ENCODE measurements at places on chromosomes 1 and 21.

- DNase-seq: no peak
Observed at GRCh38 chr1:55503663-55504305, 288.6 kb upstream of the USP24 start.

DNA sequence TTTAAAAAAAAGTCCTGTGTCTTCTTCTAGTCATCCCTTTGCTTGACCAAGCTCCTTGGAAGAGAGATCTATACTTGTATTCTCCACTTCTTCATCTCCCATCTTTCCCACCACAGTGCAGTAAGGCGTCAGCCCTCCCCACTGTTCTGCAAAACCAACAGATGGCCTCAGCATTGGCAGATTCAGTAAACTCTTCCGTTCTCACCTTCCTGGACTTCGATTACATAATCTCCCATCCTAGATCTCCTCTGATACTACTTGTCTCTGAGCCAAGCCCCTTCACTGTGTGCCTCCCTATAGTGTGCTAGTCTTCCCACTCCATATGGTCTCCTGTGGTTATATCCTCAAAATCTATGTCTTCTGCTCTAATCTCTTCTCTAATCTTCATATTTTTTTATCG, 1.6 kb upstream of the COLGALT2 start:
- DNase-seq: no peak

DNA sequence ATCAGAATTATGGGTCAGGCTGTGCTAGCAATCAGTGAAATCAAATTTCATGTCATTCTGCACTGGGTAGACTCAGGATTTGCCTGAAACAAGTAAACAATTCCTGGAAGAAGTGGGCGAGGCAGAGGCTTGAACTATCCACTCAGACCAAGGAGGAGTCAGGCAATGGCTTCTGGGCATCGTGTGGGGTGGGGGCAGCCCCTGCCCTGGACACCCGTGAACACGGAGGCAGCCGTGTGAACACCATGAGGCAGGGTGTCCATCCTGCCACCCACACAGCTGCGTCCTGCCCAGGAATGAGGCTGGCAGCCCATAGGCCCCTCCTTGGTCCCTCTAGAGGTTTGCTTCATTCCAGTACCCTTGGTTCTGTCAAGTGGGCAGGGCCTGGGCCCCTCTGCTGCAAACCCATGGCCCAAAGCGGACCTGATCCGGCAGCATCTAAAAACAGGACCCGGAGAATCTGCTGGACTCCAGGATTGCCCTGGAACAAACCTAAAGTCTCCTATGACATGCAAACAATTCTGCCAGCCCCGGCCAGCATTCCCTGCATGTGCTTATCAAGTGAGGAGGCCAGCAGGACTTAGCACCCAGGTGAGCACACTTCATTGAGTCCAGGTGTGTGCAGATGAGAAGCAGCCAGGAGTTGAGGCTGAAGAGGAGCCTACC, 69.5 kb downstream of the PDE9A start:
- no peak for DNase-seq

DNA sequence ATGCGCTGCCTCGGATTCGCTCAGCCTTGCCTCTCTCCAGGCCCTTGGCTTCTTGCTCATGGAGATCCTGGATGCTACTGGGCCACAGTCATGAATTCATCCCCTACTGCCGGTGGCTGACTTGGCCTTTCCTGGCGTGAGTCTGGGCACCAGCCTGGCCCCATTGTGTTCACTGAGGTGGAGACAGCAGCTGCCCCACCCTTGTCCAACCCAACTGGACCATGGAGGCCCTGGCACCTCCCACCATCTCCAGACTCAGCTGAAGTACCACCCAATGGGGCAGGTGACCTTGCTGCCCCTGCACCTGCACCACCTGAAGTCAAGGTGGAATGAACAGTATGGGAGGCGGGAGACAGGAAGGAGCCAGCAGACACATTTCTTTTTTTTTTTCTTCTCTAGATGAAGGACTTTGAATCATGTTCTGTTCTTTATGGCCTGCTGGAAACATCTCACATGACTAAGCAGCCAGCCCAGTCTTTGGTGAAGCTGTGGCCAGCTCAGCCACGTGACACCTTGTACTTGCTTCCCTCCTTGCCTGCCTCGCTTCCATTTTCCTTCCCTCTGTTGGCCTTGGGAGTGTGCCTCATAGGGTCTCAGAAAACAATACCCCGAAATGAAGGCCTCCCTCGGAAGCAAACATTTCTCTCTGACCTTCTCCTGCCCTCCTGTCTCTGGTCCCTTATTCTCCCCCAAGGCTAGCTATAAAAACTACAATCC, 3.8 kb upstream of the SLC30A2 start:
- no peak for DNase-seq

- DNase-seq: peak; percentile 17
Observed at GRCh38 chr1:242147096-242147976, 148.4 kb upstream of the MAP1LC3C start.

- DNase-seq: peak; percentile 63
Observed at GRCh38 chr1:94873520-94874351, 53.2 kb downstream of the CNN3 start.

DNA sequence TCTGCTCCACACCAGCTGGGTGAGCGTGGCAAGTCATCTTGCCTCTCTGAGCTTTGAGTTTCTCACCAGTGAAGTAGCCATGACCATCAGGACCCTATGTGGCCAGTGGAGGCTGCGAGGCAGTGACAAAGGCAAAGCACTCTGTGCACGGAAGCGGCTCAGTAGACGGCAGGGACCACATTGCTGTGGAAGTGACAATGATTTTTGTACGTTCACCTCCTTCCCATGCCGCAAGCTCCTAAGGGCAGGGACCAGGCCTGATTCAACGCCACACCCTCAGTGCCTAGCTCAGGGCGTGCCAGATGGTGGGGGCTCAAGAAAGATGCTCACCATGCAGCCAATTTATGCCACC, 210.5 kb downstream of the MATN1 start:
- DNase-seq: no peak

- no peak for DNase-seq
Observed at GRCh38 chr1:229479660-229480399, 28.3 kb downstream of the NUP133 start.

DNA sequence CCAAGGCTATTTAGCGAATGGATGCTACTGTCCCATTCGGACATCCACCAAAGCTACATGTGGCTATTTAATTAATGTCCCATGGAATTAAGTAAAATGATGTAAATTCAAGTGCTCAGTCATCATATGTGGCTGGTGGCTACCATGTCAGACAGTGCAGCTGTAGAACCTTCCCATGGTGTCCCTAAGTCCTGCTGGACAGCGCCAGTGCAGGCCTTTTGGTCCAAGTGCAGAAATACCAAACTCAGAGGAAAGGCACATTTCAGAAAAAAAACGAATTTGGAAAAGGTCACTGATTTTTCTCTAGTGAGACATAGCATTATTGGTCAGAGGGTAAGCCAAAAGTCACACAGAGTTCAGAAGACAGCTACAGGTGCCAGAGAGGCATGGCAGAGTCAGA, 17.6 kb downstream of the TMPRSS2 start:
- DNase-seq: no peak

- DNase-seq: no peak
Observed at GRCh38 chr1:48917070-48917454, 140.4 kb upstream of the BEND5 start.

DNA sequence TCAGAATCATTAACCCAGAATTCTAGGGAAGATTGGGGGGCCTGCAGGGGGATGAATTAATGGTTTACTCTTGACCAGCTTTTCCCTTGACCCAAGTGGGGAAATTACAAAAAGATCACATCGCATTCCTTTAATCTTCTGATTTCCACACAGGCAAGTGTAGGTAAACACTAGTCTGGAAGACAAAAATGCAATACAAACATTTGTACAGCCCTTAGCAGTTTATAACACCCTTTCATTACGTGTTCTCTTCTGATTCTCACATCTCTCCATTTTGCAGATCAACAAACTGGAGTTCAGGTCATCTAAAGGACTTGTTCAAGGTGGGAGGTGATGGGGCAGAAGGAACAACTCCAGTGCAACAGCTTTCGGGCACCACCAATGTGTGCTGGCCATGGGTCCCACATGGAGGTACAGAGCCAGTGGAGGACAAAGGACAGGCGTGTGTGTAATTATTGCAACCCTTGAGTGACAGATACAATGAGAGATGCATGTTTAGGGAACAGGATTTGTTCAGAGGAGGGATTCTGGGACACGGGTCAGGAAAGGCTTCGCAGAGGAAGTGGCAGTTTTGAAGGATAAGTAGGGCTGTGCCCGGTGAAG, 20.4 kb downstream of the ATF3 start:
- no peak for DNase-seq

- DNase-seq: peak; percentile 67
Observed at GRCh38 chr21:34510148-34511142, 1.6 kb downstream of the KCNE1 start.

DNA sequence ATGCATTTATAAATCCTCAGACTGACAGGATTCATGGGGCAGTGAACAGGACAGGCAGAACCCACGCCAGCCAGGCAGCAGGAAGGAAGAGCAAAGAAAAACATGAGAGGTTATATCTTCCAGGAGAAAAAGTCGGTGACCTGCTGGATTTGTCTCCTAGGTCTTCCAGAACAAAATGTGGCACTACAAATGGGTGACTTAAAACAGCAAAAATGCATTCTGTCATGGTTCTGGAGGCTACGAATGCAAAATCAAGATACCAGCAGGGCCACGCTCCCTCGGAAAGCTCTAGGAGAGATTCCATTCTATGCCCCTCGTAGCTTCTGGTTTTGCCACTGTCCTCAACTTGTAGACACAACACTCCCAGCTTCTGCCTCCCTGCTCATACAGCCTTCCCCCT, 63.4 kb downstream of the PSMG1 start:
- DNase-seq: no peak

DNA sequence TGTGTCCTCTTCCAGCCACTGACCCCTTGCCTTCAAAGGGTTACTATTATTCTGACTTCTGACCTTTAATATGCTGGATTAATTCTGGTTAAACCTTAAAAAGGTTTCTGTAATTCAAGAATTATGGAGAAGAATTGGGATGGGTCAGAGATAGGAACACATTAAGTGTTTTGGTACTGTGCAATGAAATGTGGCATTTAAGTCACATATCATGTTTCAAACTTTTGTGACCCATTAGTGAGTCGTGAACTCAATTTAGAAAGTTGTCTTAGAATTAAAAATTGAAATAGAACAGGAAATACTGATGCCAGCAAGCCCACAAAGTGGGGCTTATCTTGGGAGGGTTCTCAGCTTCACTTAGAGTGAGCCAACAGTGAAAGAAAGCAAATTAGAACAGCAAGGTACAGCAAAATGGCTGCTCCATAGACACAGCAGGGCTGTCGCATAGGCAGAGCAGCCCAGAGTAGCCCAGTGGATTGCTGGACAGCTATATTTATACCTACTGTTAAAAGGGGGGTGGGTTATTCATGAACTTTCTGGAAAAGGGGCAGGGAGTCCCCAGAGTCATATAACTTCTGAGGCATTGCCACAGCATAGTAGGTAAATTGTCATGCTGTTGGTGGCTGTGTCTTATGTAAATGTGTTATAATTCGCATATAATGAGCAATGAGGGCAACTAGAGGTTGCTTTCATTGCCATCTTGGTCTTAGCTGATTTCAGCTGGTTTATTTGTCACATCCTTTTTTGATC, 10.5 kb downstream of the SCP2 start:
- DNase-seq: no peak

- DNase-seq: peak; percentile 43
Observed at GRCh38 chr1:156464335-156464734, 36.2 kb downstream of the MEF2D start.

DNA sequence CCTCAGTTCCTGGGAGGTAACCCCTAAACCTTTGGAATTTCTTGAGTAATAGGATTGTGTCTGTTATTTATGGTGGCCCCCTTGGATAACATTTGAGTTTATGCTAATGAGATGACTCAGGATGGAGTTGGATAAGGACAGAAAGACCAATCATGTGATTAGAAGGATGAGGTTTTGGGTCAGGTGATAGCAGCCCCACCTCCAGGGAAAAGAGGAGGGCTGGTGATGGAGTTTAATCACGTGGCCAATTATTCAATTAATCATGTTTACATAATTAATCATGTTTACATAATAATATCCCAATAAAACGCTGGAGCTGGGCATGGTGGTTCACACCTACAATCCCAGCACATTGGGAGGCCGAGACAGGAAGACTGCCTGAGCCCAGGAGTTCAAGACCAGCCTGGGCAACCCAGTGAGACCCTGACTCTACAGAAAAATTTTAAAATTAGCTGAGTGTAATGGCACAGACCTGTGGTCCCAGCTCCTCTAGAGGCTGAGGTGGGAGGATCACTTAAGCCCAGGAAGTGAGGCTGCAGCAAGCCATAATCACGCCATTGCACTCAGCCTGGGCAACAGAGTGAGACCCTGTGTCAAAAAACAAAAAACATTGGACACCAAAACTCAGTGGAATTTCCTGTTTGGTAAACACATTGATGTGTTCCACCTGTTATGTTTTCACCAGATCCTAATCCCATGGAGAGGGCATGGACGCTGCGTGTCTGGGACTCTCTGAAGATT, 73.3 kb downstream of the NUP210L start:
- no peak for DNase-seq

DNA sequence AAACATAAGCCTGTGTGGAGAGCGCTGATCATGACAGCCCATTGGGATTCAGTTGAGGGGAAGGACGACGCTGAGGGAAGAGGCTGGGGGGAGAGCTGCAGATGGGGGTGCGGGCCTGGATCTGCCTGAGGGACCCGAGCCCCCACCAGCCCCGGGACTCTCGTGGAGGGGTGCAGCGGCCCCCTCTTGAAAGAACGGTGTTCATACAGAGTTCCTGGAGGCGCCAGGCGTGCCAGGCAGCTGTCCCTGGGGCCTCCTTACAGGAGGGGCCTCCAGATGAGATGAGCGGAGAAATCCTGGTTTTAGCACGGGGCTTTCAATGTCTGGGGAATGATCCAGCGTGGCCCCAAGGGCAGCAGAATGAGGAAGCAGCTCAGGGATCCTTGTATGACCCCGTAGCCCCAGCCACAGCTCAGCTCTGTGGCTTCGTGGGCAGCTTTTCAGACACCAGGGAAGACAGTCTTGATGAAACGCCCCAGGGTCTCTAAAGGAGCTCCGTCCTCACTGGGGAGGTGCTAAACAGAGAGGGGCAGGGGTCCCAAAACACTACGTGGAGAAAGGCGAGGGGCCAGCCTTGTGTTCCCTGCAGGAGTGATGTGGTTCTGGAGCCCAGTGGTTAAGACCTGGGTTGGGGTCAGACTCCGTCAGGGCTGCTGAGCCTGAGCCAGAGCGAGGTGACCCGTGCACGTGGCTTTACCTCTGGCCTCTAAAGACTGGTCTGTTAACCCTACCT, 7.2 kb upstream of the DSCAM start:
- no peak for DNase-seq

- peak; percentile 57 for DNase-seq
Observed at GRCh38 chr1:153742411-153743142, 14.7 kb downstream of the INTS3 start.

GRCh38 chr1:210696709-210697108, 368.0 kb downstream of the HHAT start:
- DNase-seq: peak; percentile 27

GRCh38 chr1:245915406-245915805, 591.7 kb downstream of the SMYD3 start:
- no peak for DNase-seq

Data from fibroblast of skin of right biceps (primary cell).